Caudate nucleus (tissue), 63 donors: ENCODE measurements at places on chromosomes 16 and 17.

GRCh38 chr17:70857351-70857750 lies 688.0 kb downstream of the KCNJ2 start:
- DNase-seq: no peak

DNA sequence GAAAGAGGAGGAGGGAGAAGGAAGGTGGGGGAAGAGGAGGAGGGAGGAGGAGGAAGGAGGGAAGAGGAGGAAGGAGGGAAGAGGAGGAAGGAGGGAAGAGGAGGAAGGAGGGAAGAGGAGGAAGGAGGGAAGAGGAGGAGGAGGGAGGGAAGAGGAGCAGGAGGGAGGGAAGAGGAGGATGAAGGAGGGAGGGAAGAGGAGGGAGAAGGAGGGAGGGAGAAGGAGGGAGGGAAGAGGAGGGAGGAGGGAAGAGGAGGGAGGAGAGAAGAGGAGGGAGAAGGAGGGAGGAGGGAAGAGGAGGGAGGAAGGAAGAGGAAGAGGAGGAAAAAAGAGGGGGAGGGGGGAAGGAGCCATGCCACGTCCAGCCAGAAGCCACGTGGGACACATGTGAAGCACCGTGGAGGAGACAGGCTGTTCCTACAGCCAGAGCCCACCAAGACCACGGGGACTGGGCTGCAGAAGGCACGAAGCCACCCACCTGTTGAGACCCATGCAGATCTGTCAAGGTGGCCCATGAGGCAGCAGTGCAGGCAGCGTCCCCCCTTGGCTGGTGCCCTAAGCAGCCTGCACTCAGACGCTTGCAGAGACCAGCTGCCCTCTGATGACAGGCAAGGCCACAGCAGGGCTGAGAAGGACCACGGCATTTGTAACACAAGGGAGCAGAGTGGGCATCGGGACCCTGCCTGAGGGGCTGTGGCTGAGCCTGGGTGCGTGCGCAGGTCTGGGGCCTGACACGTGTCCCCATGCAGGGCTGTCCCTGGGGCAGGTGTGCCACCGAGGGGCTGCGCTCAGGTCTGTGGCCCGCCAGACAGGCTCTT lies 10.3 kb downstream of the NDUFAF8 start:
- DNase-seq: no peak

DNA sequence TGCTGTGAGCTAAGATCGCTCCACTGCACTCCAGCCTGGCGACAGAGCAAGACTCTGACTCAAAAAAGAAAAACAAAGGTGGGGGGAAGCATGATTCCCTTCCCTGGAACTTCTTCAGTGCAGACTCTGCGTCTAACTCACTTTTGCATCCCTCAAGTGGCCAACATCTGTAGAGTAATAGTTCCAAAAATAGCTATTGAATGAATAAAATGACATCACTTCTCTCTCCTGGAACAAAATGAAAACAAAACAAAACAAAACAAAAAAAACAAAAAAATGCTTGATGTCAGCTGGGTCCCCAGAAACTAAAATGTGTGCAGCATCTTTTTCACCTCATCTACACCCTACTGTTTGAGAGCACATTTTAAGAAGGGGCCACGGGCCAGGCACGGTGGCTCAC lies 197.7 kb upstream of the NOG start:
- no peak for DNase-seq

DNA sequence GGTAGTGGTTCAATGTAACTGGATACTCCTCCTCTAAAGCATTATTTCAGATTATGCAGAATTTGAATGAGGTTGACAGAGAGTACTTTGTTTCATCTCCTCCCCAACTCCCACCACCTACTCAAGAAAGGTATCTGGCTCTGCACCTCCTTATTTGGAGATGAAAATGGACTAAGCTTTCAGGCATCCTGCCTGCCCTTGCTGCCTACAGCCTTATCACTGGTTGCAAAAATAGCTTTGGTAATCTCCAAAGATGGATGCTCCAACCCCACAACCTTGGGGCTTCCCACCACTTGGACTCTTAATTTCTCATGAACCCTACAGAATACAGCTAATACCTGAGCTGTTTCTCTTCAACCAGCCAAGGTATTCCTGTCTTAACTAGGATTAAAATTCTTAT lies 45.3 kb upstream of the CORO6 start:
- DNase-seq: no peak

DNA sequence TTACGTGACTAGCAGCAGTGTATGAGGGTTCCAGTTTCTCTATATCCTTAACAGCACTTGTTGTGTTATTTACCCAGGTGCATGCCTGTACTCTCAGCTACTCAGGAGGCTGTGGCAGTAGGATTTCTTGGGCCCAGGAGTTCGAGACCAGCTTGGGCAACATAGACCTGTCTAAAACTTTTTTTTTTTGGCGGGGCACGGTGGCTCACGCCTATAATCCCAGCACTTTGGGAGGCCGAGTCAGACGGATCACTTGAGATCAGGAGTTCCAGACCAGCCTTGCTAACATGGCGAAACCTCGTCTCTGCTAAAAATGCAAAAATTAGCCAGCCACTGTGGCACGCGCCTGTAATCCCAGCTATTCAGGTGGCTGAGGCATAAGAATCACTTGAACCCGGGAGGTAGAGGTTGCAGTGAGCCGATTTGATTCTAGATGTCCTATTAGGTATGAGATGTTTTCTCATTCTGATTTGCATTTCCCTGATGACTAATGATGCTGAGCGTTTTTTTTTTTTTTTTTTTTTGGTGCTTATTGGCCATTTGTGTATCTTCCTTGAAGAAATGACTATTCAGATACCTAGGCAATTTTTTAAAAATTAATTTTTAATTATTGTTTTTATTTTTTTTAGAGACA lies 13.4 kb downstream of the CASC3 start:
- DNase-seq: no peak

DNA sequence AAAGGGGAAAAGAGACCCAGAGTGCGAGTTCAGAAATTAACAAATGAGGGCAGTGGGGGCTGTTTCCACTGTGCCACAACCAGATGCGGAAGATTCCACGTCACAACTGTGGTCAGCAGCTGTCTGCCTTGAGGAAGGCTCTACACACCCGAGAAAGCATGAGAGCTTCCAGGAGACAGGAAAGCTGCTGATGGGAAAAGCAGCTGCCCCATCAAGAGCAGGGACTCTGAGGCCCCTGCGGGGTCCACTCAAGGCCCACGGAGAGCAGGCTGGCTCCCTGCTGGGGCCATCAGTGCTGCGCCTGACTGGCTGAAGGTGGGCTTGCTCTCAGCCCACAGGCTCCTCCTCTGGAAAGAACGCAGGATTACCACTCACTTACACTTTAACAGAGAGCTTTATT lies 14.8 kb upstream of the TRAP1 start:
- no peak for DNase-seq

- DNase-seq: no peak
Observed at GRCh38 chr16:22265351-22265750, 31.9 kb upstream of the POLR3E start.

DNA sequence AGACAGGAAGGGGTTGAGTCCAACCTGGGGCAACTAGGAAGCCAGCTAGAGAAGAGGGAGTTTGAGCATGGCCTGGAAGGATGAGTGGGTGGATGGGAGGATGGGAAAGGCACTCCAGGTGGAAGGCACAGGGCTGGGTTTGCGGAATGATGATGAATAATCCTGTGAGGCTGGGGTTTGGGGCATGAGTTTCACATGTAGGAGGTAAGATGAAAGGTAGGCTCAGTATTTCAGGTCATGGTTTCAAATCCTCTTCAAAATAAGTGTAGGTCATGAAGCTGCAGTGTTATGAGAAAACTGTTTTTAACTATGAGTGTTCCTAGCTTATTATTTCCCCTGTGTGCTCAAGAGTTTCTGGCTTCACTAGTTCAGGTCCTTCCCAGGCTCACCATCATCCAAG lies 130.3 kb downstream of the SKAP1 start:
- DNase-seq: no peak

DNA sequence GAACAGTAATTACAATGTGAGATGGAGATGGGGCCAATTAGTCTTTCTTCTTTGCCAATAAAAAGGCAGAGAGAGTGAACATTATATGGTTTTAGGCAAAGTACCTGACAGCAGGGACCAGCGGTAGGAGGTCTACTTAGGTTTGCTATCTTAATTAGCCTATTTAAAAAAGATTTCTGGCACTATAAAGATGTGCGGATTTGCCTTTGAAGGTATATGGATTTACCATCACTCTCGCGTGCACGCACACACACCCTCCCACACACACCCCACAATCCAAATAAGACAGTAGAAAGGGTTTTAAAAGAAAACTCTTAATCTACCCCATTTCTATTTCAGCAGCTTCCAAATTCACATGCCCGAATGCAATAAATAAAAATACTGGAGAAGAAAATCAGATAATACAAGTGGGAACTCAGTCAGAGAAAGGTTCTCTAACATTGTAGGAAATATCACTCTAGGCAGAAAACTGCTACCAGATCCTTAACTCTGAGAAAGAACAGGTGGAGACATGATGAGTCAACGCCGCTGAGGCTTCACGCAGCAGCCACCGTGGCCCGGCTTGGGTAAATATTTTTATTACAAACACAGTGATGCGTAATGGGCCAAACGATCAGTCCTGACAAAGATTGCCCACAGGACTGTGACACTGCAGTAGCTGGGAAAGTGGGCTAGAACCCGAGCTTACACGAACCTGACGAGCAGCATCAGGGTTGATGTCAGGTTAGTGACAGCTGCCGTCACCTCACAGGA lies 66.6 kb upstream of the AXIN2 start:
- no peak for DNase-seq

DNA sequence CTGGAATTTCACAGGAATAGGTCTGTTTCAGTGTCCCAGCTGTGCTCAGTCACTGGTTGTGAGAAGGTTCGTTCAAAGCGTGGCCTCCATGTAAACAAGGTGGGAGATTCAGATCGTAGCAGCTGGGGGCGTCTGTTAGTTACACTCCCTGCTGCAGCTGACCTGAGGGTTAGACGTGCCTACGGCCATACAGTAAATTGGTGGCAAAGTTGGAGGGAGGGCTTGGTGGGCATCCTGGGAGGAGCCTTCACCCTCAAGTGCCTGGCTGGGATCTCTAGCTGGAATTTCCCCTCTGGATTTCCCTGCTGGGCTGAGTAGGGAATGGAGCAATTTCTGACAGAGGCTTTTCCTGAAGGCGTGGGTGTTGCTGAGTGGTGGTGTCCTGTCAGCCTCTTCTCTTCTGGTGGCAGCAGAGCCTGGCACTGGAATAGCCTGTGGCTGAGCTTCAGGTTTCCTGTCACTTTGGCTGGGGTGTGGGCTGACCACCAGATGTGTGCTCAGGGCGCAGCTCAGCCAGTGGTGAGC lies 6.4 kb downstream of the FCSK start:
- no peak for DNase-seq
